ENCODE measurements at places on chromosomes 2 and 18.
A peak's percentile ranks its signal among the peaks of the same experiment; 100 is the strongest.

GRCh38 chr2:100643906-100644501 lies 81.2 kb downstream of the PDCL3 start:
- DNase-seq = no peak

DNA sequence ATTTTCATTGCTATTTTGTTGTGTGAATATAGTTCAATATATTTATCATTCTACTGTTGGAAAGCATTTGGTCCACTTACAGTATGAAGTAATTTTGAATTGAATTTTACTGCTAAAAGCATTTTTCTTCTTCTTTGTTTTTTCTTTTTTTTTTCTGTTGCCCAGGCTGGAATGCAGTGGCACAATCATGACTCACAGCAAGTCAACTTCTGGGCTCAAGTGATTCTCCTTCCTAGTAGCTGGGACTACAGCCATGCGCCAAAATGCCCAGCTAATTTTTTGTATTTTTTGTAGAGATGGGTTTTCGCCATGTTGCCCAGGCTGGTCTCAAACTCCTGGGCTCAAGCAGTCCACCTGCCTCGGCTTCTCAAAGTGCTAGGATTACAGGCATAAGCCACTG lies 2.4 kb upstream of the ETAA1 start:
- no peak for DNase-seq

DNA sequence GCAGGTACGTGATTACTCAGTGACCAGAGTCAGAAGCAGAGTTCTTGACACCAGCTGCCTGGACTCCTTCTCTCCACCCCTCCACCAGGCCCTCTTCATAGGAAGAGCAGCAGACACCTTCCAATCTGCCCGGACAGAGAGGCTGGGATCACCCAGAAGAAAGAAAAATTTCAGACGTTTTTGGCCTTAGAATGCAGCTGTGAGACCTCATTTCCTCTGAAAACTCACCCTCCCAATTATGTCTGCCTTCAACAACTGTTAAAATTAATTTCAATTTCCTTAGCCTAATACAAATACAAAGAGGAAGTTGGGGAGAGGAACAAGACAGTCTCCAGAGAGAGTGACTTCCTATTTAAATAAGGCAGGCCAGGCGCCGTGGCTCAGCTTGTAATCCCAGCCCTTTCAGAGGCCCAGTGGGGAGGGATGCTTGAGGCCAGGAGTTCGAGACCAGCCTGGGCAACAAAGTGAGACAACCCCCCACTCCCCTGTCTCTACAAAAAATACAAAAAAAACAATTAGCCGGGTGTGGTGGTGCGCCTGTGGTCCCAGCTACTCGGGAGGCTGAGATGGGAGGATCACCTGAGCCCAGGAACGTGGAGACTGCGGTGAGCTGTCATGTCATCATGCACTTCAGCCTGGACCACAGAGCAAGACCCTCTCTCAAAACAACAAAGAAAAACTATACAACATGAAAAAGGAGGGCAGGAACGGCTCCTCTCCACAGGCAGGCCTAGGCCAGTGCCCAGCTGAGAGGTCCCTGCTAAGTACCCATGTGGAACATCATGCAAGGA lies 1.6 kb downstream of the SLC66A2 start:
- peak; percentile 87 for DNase-seq

DNA sequence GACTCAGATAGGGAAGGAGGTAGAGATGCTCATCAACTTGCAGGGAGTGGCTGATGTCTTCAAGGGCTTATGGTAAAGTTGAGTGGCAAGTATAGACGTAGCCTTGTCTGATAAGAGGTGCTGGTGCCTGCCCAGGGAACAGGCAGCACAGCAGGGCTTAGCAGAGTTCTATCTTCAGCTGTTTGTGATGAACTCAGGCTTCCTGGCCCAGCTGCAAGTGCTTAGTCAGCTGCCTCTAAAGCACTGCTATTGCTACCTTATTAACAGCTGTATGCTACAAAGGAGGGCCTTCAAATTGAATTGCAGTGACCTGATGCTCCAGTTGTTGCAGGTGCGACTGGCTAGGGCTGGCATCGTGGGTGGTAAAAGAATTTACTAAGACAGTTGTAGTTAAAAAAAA lies 82.1 kb downstream of the TSN start:
- no peak for DNase-seq

GRCh38 chr2:15935675-15936074 lies 4.7 kb upstream of the MYCN start:
- no peak for DNase-seq

DNA sequence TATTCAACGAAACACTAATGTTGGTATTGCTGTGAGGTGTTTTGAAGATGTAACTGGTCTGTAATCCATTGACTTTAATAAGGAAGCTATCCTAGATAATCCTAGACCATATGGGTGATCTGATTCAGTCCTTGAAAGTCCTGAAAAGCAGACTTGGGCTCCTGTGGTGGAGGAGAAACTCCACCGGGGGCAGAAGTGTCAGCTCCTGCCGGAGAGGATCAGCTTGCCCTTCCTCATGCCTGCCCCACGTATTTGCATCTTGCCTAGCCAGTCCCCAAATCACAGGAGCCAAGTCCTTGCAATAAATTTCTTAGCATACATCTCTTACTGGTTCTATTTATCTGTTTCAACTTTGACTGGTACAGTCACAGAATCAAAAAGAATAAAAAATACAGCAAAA lies 144.2 kb upstream of the DLGAP1 start:
- DNase-seq = no peak

DNA sequence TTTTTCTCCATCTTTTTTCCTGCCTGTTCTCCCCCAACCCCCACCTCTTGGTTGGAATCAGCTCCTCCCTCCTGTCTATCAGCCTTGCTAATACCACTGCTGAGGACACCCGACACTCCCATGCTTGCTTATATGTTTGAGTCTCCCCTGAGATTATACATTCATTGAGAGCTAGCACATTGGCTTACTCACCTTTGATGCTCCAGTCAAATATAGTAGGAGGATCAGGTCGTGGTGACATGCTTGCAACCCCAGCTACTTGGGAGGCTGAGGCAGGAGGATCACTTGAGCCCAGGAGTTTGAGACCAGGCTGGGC lies 91.5 kb upstream of the CCBE1 start:
- no peak for DNase-seq

GRCh38 chr2:143451642-143452281 lies 322.5 kb downstream of the ARHGAP15 start:
- DNase-seq = peak; percentile 80

DNA sequence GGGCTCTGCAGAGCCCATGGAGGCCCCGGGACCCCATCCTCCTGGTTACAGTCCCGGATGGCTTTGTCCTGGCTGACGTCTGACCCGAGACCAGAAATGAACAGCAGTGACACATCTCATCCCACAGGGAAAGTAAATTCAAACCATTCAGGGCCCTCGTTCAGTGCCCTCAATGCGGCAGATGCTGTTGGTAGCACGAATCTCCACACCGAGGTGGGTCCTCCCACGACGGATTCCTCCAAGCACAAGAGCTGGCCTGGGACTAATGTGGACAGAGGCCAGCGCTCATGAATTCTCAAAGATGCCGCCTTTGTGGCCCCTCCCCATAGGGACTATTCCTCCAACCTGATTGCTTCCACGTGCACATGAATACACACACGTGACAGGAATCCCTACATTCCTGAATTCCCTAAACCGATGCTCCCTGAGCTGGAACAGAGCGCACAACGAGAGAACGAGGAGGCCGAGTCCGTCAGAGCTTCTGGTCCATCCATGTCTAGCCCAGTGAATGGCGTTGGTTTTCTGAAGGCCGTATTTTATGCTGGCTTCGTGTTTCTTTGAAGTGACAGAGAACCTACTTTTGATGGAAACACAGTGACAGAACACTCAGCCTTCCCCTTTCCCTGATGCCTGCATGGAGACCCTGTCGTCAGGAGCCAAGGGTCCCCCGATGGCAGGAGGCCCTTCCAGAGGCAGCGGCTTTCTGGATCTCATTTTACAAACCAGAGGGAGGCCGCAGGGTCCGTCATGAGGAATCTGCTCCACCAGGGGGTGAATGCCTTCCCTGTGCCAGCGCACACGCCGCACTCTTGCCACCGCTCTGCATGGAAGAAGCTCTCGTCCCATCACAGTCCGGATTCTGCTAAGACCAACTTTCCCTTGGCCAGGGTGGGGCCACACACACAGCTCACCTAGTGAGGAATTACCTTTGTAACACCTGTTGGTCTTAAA lies 64.3 kb upstream of the SNTG2 start:
- no peak for DNase-seq

GRCh38 chr18:67072791-67073190 lies 443.7 kb downstream of the DSEL start:
- no peak for DNase-seq

DNA sequence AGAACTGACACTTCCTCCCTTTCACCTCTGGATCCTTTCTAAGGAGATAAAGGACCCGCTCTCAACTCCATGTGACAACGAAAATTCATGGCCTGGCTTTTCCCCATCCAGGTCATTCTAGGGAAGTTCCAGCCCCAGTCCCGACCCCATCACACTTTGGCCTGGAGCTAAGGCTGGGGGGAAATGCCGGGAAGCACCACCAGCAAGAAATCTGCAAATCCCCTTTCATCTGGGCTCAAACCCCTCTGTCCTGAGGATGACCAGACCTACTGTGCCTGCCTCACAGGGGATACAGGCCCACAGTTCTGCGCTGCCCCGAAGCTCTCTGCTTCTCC lies 1.3 kb downstream of the SIX2 start:
- no peak for DNase-seq

DNA sequence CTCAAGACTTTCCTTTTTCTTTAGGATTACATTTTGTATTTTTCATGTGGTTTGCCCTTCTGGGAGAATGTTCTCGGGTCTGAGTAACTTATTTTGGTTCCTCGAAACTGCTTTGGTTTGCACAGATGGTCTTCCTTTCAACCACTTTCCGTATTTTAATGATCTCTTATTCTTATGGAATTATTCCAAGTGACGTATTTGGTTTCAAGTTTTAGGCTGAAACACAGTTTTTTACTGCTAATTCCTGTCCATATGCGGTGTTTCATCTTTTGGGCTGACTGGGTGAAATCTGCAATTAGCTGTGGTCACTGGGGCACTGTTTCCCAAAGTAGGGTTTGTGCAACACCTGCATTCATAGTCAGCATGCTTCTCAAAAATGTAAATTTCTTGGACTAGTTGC lies 122.7 kb downstream of the CAPN13 start:
- DNase-seq = no peak

Data from suppressor macrophage treated with lipopolysaccharide for 4 hours (primary cell).